Fibroblast of the aortic adventitia (primary cell): ENCODE measurements at places on chromosomes 3 and 15.

DNA sequence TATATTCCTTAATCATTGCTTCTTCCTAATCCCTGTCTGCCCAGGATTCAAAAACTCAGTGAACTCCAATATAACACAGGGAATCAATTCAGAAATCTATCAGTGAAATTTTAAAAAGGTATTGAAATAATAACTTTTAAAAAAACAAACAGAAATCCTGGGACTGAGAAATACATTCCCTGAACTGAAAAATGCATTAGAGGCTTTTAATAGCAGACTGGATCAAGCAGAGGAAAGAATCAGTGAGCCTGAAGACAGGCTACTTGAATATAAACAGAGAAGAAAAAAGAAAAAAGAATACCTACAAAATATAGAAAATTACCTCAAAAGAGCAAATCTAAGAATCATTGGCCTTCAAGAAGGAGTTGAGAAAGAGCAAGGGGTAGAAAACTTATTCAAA, 54.7 kb downstream of the CEP70 start:
- DNase-seq = no peak

- DNase-seq = no peak
Observed at GRCh38 chr15:57100136-57100539, 181.7 kb downstream of the TCF12 start.

- no peak for DNase-seq
Observed at GRCh38 chr15:32735989-32736700, 18.3 kb downstream of the GREM1 start.

- DNase-seq = no peak
Observed at GRCh38 chr3:54257125-54257720, 134.9 kb downstream of the CACNA2D3 start.

GRCh38 chr3:52094571-52095485, 38.5 kb upstream of the DUSP7 start:
- DNase-seq = no peak

DNA sequence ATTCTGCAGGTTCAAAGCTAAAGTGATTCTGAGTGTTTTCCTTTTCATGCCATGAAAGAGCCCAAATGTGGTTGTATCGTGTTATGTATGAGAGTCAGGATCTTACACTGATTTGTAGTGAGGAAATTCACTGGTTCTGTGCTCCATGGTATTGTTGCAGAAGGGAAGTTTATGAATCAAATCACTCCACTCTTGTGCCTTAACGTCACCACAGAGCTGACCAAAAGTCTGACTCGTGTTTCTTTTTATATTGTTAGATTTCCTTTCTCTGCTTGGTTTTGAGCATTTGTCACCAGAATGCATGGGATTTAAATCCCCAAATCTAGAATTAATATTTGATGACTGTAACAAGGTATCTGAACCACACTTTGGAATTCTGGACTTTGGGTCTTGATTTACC, 29.1 kb upstream of the SLC30A4 start:
- peak; percentile 10 for DNase-seq

GRCh38 chr3:58998476-58999117, 51.2 kb downstream of the CFAP20DC start:
- peak; percentile 94 for DNase-seq

DNA sequence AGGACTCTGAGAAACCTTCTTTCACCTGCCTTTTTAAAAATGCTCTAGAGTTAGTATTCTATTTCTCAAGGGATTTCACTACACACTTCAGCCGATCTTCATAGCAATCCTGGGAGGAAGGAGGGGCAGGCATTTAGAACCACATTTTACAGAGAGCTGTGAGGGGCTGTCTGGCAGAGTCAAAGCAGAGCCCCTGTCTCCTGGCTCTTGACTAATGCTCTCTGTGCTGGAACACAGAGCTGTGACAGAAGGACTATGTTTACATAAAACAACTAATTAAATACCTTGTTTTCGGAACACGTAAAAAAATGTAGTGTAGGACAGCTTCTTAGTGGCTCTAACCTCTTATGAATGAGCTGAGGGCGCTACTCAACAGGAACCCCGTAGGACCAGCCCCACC, 7.6 kb upstream of the SPTBN5 start:
- no peak for DNase-seq

DNA sequence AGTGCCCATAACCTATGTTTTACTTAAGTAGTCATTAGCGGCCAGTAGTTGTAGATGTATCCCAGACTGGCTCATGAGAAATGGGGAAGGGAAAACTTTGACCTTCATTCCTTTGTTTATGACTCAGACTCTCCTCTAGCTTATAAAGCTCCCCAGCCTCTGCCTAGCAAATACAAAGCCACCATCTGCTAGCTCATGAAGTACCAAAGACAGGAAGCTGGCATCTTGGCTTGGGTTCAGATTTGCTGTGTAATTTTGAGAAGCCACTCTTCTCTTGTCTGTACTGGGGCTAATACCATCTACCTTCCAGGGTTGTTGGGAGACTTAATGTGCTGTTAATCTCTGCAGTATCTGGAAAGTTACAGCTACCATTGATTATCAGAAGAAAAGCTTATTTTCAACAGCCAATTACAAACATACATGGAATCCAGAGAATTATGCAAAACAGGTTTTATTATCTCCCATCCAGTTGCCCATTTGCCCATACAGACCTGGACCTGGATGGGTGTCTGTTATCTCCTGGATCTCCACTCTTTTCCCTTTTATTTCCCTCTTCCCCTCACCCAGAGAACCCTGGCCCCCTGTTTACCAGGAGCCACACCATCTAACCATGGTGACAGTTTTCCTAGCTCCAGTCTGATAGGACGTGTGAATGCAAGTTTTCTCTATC, 153.8 kb downstream of the SEMA6D start:
- DNase-seq = peak; percentile 12

DNA sequence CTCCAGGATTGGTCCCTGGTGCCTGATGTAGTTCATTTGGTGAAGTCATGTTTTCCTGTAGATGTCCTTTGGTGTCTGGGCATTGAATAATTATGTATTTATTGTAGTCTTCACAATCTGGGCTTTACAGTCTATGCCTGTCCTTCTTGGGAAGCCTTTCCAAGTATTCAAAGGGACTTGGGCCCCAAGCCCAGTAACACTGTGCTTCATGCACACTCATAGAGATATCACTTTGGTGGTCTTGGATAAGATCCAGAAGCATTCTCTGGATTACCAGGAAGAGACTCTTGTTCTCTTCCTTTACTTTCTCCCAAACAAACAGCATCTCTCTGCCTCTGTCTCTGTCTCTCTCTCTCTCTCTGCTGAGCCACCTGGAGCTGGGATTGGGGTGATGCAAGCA, 281.1 kb upstream of the GOLGA6L4 start:
- DNase-seq = peak; percentile 22

- DNase-seq = no peak
Observed at GRCh38 chr3:33663042-33663441, 55.0 kb downstream of the CLASP2 start.

DNA sequence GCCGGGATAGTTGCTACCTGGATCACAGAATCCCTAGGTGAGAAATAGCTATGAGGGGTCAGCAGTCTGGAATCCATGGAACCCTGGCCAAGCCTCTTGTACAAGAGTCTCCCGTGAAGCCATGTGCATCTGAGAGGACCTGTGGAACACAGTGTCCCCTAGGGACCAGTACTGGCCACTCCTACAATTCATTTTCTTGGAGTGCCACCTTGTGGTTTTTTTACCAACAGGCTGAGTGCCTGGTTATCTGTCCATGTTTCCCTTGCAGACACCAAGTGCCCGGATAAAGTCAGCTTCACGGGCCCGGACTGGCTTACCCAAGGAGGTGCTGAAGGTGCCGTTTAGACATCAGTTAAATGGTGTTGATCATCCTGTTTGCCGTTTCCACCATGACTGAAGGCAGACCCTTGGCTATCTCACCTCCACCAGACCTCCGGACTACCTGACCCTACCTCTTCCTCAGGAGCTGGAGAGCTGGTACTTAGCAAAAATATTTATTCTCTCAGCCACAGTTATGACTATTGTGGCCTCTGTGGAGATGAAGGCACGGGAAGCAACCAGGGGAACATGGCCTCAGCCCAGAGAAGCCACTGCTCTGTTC, 93.9 kb downstream of the RBPMS2 start:
- DNase-seq = peak; percentile 60

GRCh38 chr3:176193032-176193730, 1004.1 kb downstream of the TBL1XR1 start:
- DNase-seq = no peak

DNA sequence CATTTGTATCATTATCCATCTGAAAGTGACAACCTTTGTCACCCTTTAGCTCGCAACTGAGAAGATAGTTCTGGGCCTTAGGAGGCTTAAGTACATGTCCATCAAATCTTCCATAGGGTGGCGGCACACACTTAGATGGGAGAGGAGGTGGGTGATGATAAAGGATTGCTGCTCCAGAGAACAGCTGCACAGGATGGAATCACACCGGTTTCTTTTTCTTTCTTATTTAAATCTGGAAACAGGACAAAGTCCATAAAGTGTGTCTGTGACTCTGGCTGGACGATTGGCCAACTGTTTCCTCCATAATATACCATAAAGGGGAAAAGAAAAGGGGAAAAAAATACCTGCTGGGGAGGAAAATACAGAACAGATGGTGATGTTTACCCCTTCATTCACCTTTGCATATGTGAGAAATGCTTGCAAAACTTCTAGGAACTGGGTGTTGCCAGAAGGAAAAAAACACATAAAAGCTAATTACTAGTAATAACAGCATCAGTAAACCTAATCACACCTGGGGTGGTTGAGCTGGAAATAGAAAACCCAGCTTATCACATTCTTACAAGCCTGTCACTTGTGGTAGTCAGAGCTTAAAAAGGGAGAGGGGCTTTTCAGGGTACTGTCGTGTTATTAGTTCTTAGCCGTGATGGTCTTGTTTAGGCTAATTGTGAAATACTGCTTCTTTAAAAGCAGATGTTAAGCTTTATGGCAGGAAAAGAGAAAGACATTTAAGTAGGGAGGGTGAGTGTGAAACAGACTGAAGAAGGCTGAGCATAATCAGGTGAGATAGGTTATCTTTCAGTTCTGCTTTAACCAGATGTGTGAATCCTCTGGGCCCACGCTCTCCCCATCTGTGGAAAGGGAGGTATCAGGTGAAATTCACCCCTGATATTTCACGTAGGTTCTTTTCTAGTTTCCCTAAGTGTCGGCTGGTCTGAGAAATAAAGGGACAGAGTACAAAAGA, 16.7 kb downstream of the C2CD4A start:
- no peak for DNase-seq

DNA sequence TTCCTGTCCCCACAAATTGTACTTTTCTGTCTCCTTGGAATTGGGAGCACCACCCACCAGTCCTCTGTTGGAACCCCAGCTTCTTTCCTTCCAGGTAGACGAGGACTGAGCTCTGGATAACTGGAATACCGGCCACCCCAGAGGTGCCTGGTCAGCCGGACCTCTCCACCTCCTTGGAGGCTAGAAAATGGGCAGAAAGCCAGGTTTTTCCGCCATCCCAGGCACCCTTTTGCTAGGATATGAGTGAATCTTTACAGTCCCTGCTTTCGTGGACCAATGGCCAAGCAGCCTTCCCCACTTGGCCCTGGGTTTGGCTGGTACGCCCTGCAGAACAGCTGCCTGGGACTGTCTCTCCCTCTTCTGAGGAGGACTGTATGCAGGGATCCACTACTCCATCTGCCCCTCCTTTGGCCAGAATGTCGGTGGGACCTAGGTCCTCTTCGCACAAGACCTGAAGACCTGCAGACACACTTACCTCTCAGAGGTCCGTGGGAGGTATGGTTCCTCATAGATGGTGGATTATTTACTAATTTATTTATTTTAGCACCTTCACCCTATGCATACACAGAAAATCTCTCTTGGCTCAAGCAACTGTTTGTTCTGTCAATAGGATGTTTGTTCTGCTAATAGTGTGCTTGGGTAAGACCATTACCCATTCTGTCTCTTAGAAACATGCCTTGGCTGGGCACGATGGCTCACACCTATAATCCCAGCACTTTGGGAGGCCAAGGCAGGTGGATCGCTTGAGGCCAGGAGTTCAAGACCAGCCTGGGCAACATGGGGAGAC, 8.6 kb upstream of the CHAC1 start:
- no peak for DNase-seq
